ENCODE measurements at places on chromosomes 2 and 18.

GRCh38 chr2:228446734-228447133 lies 265.2 kb upstream of the SPHKAP start:
- H3K4me1 ChIP-seq: peaks cover 9% of the 10 kb centered on the region
- DNase-seq: no peak
- no peak overlapping the region for H3K4me3 ChIP-seq

DNA sequence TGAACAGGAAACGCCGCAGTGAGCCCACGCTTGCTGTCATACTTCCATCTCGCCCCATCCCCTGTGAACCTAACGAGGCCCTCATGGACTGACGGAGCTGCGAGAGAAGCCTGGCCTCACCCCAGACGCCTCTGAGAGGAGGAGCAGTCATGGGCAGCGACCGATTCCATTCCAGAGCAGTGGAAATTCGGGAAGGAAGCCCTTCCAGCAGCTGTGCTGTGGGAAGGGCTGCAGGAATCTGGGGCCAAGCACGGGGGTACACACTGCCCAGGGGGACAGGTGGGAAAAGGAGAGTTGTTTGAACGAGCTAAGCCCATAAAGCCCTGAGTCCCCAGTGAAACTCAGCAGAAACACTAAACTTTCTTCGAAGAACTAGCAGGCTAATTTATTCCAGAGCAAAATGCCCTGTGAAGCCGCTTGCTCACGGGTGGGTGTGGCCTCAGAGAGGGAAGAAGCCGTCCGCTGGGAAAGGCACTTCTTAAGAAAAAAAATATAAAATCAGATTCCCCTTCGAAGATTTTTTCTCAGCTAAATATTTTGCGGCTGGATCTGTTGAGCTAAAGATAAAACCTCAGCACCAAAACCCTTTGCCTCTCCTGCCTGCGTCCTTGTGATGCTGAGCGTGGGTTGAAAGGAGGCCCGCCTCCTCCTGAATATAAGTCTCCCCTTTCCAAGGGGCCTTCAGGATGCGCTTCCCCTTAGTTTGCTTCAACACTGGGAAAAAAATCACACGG lies 38.2 kb downstream of the ANKMY1 start:
- H3K4me3 ChIP-seq: peak overlapping the region; percentile 82
- DNase-seq: peak; percentile 46

- no peak overlapping the region for H3K27ac ChIP-seq
- H3K27me3 ChIP-seq: peaks cover 8% of the 10 kb centered on the region
- DNase-seq: no peak
- peaks cover 41% of the 10 kb centered on the region for H3K4me1 ChIP-seq
- no peak overlapping the region for H3K4me3 ChIP-seq
These were observed 97.2 kb downstream of the SMAD7 start for GRCh38 chr18:48853588-48853987.

GRCh38 chr2:230209422-230210051 lies 10.2 kb downstream of the SP110 start:
- H3K4me1 ChIP-seq: no peaks in the 10 kb centered on the region
- H3K27ac ChIP-seq: no peak overlapping the region
- no peak for DNase-seq
- H3K36me3 ChIP-seq: peaks cover 24% of the 10 kb centered on the region

DNA sequence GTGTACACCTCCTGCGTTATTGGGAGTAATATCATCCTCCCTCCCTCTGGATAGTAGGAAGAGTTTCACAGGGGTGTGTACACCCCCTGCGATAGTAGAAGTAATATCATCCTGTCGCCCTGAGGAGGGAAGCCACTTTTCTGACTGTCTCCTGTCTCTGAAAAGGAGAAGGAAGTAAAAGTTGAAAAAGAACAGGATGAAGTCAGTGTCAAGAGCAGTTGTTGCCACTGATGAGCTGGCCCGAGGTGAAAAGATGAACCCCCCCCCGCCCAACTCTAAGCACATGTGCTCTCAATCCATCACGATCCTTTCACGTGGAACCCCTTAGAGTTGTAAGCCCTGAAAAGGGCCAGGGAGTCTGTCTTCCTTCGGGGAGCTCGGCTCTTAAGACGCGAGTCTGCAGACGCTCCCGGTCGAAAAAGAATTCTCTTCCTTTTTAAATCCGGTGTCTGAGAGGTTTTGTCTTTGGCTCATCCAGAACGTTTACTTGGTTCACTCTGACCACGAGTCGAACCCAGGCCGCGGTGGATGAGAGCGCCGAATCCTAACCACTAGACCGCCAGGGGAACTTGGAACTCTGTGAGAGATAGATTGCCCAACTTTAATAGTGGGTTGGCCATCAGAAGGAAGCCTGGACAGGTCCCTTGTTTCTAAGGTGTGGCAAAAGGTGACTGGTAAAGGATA lies 22.4 kb upstream of the NAGK start:
- no peaks in the 10 kb centered on the region for H3K36me3 ChIP-seq
- no peak overlapping the region for H3K4me3 ChIP-seq
- peaks cover 19% of the 10 kb centered on the region for H3K27me3 ChIP-seq
- H3K4me1 ChIP-seq: peaks cover 6% of the 10 kb centered on the region
- no peak for DNase-seq
- H3K27ac ChIP-seq: no peak overlapping the region

DNA sequence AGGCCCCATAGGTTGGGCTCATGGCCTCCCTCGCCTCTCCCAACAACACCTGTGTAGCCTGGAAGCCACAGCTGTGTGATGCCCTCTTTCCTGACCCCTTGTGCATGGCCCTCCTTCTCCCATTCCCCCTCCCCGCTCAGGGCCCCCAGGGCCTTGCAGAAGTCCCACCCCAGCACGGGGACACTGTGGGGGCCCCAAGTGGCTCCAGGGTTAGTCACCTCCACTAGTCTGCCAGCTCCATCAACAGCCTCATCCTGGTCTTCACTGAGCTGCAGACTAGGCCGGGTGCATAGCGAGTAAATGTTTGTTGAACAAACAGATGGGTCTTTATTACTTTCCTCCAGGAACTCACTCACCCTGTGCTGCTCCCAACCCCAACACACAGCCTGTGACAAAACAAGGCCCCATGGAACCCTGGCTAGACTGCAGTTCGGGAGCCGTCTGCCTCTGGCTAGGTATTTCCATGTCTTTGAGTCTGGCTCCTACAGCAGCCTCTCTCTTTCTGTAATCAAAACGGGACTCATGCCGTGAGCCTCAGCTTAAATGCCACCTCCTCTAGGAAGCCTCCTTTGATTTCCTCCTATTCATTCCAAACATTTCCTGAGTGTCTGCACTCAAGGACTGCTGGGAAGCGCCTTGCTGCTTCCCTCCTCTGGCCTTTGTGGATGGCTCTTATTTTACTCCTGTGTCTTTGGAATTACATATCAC lies 109.9 kb upstream of the ID2 start:
- DNase-seq: no peak
- H3K4me1 ChIP-seq: peaks cover 14% of the 10 kb centered on the region
- H3K36me3 ChIP-seq: no peaks in the 10 kb centered on the region
- no peak overlapping the region for H3K27ac ChIP-seq

- H3K4me3 ChIP-seq: no peak overlapping the region
- no peak overlapping the region for H3K27ac ChIP-seq
- peaks cover 37% of the 10 kb centered on the region for H3K27me3 ChIP-seq
- no peak for DNase-seq
- no peaks in the 10 kb centered on the region for H3K4me1 ChIP-seq
These were observed 101.8 kb downstream of the MRPS9 start for GRCh38 chr2:105139556-105140239.

- H3K27me3 ChIP-seq: no peaks in the 10 kb centered on the region
- DNase-seq: no peak
- no peak overlapping the region for H3K27ac ChIP-seq
- peaks cover 5% of the 10 kb centered on the region for H3K36me3 ChIP-seq
These were observed 594.0 kb downstream of the ERBB4 start for GRCh38 chr2:211944572-211944971.
